Psoas muscle (tissue), 8 donors: ENCODE measurements at places on chromosomes 4 and X. TPM values are rescaled to one million over a fixed set of nuclear protein-coding genes. Genes with fewer than 3 reads are reported as not detected.

DNA sequence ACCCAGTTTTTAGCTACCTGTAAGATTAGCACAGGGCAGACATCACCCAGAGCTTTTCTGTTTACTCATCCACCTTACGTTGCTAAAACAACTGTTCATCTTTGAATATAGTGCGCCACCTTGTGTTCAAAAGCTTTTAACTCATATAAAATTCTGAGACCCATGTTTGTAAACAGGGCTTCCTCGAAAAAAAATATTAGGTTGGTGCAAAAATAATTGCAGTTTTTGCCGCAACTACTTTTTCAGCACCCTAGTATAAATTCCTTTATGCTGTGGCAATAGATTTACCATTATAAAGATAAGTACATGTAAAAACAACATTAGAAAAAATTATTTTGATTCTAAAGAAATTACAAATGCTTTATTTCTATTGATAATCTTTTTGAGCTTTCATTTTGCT lies 147.9 kb downstream of the LRBA start:
- no peak for DNase-seq

GRCh38 chrX:45401923-45402322 lies 201.2 kb upstream of the DIPK2B start:
- no peak for DNase-seq

GRCh38 chr4:139528377-139529005 lies 27.5 kb downstream of the SETD7 start:
- DNase-seq: peak; percentile 66

DNA sequence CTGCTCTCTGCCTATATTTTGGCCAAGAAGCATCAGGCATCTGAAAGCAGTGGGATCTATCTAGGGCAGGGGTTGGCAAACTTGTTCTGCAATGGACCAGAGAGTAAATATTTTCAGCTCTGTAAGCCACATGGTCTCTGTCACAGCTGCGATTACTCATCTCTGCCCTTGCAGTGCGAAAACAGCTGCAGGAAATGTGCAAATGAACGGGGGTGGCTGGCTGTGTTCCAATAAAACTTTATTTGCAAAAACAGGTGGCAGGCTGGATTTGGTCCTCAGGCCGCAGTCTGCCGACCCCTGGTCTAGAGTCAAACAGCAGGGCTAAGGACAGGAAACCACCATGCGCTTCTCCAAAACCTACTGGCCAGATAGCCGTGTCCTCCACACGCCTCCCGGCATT lies 48.6 kb downstream of the ACOX3 start:
- DNase-seq: peak; percentile 71

GRCh38 chr4:100590325-100590724 lies 72.5 kb upstream of the EMCN start:
- no peak for DNase-seq

- no peak for DNase-seq
Measured at GRCh38 chr4:177987896-177988295, 545.7 kb upstream of the AGA start.

GRCh38 chrX:23662853-23663252 lies 4.4 kb upstream of the PRDX4 start:
- no peak for DNase-seq

- no peak for DNase-seq
Measured at GRCh38 chr4:76120199-76120598, 28.0 kb downstream of the NUP54 start.

- no peak for DNase-seq
Measured at GRCh38 chr4:136754810-136755530, 777.3 kb downstream of the PCDH18 start.

GRCh38 chr4:126701756-126702155 lies 931.0 kb upstream of the INTU start:
- peak; percentile 41 for DNase-seq

DNA sequence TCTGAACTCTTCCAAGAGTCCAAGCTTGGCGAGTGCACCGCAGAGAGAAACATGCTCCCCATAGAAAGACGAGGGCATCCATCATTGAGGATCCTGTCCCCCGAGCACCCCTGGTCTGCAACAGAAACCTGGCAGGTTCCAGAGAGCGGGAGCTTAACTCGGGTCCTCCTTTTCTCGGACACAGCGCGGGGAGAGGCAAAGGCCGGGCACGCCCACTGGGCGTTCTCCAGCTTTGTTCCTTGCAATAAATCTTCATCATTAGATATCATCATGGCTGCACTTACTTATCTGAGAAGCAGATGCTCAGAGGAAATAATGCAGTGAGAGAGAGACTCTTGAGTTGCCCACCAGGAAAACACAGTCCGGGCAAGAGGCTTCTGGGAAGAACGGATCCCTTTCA lies 90.1 kb upstream of the PSAPL1 start:
- DNase-seq: no peak

DNA sequence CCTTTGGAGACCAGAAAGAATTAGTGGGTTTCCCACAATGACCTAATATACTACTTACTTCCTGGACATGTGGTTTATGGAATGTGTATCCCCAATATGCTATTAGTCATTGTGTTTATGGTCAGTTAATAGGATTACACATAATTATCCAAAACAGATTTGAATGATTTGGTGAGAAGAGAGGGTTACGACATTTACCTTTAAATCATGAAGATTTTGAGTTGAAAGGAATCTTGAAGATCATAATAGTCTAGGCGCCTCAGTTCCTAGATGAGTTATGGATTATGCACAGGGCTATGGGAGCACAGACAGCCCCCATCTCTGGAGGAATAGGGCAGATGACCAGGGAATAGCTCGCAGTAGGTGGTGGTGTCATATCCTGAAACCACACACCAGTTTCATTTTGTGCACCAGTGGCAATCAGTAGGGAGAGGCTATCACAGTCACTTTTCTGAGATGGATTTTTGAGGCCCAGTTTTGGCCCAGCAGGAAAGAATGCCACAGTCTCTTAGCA lies 61.3 kb downstream of the SEPTIN11 start:
- no peak for DNase-seq

- no peak for DNase-seq
Measured at GRCh38 chr4:16329125-16329796, 103.0 kb upstream of the TAPT1 start.

DNA sequence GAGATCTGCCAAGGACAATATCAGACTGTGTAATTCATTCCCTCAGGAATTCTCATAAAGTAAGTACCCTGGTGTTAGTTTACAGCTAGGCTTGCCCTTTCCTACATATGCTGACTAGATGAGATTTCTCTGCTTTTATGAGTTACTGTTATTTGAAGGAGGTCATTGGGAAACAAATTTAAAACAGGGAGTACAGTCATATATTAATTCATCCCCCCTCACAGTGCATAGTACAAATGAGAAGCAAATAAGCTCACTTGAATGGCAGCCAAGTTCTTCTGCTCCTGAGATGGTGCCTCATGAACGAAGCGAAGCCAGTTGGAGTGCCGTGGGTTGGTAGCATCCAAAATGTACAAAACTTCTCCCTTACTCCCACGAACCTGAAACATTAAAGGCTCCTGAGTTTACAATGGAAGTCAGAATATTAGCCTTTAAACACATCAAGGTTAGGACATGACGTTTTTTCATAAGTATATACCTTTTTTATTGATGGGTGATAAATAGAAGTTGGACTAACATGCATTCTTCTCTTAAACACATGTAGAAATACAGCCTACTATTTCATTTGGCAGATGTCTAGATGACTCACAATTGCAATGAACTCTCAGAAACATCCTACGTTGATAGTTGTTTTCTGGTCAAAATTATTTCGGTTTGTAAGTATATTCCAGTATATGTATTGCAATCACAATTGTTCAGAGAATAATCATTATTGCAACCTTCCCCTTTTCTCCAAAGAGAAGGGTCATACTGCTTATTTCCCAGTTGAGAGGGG lies 69.2 kb downstream of the PRDM5 start:
- no peak for DNase-seq

GRCh38 chr4:174005422-174005821 lies 278.0 kb downstream of the FBXO8 start:
- DNase-seq: no peak

DNA sequence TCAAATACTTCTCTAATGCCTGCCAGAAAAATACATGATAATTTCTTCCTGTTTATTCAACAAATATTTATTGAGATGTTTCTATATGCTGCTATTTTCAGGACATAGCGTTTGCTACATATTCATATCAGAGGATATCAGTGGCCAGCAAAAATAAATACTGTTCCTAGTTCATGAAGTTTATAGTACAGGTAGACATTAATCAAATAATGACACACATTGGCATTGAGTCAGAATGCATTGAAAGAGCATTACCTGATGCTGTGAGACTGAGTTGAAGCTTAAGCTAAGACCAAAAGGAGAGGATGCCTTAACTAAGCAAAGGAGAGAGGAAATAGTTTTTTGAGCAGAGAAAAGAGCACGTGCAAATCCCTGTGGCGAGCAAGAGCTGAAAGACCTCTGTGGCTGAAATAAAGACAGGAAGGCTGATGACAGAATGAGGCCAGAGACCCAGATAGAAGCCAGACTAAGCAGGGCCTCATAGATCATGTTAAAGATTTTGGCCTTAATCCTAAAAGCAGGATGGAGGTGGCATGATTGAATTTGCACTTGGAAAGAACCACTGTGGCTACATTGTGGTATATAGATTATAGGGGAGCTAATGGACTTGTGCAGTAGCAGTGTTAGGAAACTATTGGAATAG lies 36.2 kb downstream of the FAM241A start:
- DNase-seq: no peak

GRCh38 chr4:38678078-38678477 lies 14.1 kb downstream of the KLF3 start:
- DNase-seq: no peak

DNA sequence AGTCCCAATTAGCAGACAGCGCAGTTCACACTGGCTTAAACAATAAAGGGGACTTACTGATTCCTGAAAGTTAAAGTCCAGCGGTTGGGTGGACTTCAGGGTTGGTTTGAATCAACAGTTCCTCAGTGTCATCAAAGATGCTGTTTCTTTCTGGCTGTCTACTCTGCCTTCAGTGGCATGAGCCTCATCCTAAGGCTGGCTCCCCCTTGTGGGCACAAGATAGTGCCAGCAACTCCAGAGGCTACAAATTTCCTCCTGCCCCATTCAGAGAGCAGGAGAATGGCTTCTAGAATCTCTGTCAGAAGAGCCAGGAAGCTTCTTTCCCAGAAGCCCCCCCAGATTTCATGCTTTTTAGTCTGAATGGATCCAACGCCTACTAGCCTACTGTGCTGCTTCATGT lies 82.4 kb upstream of the MTM1 start:
- DNase-seq: peak; percentile 28

GRCh38 chr4:173524218-173525117 lies 5.6 kb downstream of the HAND2 start:
- DNase-seq: no peak

GRCh38 chr4:168621806-168622589 lies 125.1 kb downstream of the PALLD start:
- DNase-seq: no peak

DNA sequence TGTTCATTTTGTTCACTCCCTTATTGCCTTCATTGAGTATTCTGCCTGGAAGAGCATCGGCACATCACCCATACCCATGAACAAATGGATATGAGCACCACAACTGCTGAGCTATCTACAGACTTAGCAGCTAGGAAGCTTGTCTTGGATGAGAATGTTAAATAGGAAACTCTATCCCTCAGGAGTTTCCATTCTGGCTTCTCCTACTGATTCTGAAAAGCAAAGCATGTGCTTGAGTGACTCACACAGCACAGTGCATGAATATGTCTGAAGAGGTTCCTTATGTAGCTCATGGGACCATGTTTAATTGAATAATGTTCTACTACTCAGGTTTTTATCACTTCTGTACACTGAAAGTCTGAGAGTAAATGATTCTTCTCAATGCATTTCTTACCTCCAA lies 57.3 kb upstream of the MXRA5 start:
- DNase-seq: no peak

DNA sequence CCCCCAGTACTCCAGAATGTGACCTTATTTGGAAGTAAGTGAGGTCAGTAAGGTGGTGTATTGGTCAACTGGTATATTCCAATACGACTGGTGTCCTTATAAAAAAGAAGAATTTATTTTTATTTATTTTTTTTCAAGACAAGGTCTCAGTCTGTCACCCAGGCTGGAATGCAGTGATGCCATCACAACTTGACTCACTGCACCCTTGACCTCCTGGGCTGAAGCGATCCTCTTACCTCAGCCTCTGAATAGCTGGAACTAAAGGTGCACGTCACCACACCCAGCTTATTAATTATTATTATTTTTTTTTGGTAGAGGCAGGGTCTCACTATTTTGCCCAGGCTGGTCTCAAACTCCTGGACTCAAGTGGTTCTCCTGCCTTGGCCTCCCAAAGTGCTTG lies 115.1 kb upstream of the PITX2 start:
- no peak for DNase-seq

DNA sequence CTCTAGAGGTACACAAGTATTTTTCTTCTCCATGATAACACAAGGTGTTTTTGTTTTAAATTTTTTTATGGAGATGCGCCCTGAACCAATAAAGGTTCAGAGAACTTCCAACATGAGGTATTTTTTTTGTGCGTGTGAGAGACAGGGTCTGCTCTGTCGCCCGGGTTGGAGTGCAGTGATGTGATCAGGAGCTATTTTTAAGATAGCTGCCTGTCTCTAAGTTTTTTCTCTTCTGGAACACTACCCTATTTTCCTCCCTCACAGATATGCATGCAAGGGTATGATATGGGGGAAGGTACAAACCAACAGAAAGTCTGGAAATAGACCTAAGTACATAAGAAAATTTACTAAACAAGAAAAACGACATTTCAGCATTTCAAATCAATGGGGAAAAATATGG lies 3.0 kb downstream of the GCNA start:
- DNase-seq: no peak

DNA sequence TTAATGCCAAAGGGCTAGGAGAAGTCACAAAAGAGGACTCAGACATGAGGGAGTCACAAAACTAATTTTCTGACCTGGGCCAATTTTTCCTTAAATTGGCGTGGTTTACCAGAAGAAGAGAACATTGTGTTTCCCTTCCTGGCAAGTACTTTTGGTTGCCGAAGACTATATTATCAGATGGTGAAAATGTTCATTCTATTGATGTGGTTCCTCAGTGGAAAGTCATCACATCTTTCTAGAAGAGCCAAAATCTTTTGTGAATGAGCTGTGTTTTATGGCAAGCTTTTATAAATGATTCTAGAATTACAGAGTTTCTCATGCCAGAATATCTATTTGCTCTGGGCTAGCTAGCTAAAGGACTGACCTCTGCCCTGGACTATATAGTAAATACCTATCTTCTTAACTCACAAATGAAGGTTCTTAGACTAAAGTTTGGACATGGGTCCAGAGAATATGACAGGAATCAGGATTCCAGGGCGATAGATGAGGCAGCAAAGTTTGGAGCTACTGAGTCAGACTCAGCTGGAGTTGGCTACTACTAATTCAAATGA lies 288.9 kb downstream of the IL1RAPL2 start:
- no peak for DNase-seq

DNA sequence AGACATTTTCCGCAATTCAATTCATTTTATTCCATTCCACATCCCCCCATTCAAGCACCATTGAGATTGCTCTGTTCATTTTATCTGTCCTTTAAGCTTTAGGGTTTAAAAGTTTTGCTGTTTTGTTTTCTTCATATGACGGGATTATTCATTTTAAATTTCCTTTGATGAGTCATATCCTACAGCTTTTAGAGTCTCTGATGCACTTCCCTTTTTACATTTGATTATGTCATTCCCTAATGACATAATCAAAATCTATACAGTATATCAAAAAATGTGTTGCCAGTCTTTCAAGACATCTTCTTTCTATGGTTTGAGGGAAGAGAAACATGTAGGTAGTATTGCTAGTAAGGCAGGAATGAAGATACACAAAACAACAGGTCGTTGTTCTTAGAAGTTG lies 456.3 kb downstream of the PDGFC start:
- no peak for DNase-seq

The MSANTD1 gene
- polyA plus RNA-seq: 0.34 TPM

The SCD5 gene
- 1.5 TPM for polyA plus RNA-seq

The HEPH gene
- 0.25 TPM for polyA plus RNA-seq

The THAP9 gene
- polyA plus RNA-seq: 5.6 TPM

The GABRB1 gene
- polyA plus RNA-seq: not detected

The PGAM4 gene
- not detected for polyA plus RNA-seq

The NLGN4X gene
- 0.05 TPM for polyA plus RNA-seq

The TMSB15A gene
- polyA plus RNA-seq: not detected
